ENCODE measurements at places on chromosomes 11 and 22.

- DNase-seq = no peak
These were observed 50.6 kb downstream of the WNT11 start for GRCh38 chr11:76155500-76156227.

DNA sequence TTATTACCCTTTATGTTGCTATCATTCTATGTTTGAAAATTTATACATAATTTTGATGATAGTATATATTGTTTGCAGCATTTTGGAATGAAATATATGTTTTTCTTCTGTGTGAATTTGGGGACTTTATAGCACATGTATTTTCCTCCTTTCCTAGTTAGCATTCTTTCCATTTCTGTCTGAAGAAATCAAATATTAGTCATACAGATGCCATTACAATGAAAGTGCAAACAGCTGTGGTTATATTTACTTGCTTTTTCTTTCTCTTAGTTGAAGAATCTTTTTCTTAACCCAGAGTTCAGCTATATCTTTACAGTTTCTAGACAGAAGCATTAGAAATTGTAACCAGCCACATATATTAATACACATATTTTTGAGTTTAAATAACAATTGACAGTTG, 753.1 kb upstream of the ARHGAP42 start:
- no peak for DNase-seq

DNA sequence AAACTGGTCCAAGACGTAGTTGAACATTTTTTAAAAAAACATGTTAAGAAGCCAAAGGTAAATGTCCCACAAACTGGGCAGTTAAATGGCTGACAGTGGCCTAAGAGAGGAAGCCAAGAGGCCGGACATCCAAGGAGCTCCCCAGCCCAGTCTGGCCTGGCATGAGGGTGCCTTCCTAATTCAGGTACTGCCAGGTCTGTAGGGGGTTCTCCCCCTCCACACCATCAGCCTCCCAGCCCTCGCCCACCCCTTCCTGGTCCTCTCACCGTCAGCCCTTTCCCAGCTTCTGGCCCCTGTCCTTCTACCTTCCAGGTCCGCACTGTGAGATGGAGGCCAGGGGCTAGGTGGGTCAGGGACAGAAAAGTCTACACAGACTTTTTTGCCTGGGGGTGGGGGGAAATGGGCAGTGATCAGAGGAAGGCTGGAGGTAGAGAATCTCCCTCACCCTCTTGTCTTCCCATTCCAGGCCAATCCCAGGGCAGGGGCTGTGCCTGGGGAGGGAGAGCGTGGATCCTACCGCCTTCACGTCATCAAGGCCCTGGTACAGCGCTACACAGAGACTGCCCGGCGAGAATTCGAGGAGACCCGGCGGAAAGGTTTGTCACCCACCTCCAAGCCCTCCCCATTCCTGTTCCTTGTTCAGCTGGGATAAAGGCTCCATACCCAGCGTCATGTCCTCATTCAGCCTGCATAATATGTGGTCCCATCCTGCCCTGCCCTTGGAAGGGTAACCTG, 6.0 kb downstream of the ART5 start:
- DNase-seq = no peak

GRCh38 chr11:11732116-11732515, 109.7 kb upstream of the USP47 start:
- DNase-seq = no peak

GRCh38 chr11:74611369-74611861, 19.0 kb downstream of the POLD3 start:
- peak; percentile 11 for DNase-seq

DNA sequence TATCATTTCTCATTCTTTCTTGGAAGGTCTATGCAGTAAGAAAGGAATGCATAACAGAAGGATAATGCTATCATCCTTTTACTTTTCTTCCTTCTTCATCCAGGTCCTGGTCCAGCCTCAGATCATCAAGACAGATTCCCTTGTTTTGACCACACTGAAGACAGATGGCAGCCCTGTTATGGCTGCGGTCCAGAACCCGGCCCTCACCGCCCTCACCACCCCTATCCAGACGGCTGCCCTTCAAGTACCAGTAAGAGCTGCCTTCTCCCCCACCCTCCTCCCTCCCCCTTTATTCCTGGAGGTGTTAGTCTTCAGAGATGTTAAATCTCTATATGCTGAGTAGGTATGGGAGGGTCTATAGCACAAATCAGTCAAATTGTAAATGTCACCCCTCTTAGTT, 37.9 kb downstream of the SREBF2 start:
- DNase-seq = no peak

- no peak for DNase-seq
These were observed 85.8 kb downstream of the RELT start for GRCh38 chr11:73461964-73462363.

GRCh38 chr11:67389477-67389876, 2.3 kb upstream of the RAD9A start:
- no peak for DNase-seq

- DNase-seq = no peak
These were observed 154.3 kb downstream of the CACNA1I start for GRCh38 chr22:39724857-39725256.

GRCh38 chr22:18966748-18967147, 30.7 kb upstream of the PRODH start:
- no peak for DNase-seq

GRCh38 chr11:4455419-4455818, 6.3 kb downstream of the OR52K2 start:
- no peak for DNase-seq

DNA sequence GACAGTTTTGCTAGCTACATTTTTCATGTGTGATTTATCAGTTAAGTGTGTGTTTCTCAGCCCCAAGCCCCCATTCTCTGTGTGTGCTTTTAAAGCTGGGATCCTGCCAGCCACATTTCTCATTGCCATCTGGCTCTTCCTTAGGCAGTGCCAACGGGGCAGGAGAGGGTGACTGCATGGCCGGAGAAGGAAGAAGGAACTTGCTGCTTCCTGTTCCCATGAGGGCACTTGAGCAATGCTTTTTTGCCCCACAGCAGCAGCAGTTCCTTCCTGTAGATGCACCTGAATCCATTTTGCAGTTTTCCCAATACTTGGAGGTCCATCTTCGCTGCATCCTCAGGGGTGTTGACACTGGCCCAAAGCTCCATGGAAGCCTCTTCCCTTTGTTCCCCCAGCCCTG, 37.5 kb downstream of the TNRC6B start:
- no peak for DNase-seq

GRCh38 chr11:65506772-65507505, 8.1 kb downstream of the MALAT1 start:
- DNase-seq = peak; percentile 55

DNA sequence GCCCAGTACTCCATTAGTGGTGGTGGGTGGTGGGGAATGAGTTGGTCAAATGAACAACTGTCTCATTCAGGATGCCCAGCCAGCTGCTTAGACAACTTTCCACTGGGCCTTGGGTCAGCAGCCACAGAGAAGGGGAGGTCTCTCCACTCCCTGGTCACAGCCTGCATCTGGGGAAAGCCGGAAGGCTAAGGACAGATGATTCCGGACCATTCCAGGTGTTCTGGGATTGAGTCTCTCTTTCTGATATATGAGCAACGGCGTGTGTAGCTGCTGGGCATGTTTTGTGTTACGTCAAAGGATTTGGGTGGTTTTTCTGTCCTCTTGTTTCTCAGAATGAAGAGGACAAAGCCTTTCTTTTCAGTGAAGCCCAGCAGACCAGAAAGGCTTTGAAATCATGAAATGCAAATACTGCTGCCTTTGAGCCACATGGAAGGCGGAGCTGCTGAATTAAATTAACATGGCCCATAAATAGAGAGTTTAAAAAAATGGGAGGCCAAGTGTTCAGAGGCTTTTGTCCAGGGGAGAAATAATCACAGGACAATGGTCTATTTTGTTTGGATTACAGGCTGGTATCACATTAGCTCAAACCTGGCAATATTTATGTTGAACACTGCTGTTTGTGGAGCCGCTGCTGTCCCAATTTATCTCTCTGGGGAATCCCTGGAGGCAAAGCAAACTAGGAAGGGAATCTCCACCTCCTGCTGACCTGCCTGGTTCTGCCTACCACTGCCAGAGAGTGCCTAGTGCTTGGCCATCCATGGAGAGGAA, 234.4 kb upstream of the E2F8 start:
- DNase-seq = no peak

DNA sequence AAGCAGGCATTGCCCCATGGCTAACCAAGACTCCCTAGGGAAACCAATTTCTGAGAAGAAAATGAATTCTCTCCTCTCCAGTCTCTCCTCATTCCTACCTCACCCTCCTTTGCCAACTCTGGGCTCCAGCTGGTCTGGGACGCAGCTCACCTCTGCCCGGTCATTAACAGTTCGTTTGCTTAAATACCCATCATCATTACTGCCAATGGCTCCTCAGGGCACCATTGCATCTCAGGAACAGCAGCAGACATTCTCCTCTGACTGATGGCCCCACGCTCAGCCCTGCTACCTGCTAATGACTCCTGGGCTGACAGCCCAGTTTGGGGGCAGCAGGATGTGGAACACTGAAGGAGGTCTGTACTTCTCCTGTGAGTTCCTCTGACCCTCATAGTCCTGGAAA, 462.0 kb downstream of the INSC start:
- DNase-seq = no peak

DNA sequence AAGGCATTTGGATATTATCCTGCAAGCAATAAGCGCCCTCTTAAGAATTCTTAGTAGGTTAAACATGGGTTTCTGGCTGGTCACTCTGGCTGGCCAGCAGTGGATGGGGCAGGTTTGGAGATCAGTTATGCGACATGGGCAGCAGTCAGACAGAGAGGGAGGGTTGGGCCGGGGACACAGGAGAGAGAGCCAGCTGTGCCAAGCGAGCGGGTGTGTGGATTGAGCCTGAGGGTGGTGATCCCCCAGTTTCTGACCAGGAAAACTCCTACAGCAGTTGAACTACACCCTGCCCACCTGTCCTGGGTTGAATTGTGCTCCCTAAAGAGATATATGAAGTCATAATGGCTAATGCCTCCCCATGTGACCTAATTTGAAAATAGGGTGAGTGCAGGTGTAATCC, 671.2 kb downstream of the TBC1D22A start:
- DNase-seq = no peak

DNA sequence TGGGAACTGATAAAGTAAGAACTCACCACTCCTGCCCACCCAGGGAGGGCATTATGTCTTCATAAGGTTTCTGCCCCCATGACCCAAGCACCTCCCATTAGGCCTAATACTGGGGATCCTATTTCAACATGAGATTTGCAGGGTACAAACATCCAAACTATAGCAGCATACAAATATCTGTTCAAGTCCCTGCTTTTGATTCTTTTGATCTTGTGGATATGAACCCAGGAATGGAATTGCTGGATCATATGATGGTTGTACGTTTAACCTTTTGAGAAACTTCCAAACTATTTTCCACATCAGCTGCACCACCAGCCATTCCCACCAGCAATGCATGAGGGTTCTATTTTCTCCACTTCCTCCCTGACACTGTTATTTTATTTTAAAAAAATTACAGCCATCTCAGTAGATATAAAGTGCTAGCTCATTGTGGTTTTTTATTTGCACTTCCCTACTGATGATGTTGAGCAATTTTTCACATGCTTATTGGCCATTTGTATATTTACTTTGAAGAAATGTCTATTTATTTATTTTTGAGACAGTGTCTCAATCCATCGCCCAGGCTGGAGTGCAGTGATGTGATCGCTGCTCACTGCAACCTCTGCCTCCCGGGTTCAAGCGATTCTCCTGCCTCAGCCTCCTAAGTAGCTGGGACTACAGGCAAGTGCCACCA, 7.1 kb upstream of the ATG16L2 start:
- DNase-seq = no peak

GRCh38 chr11:133955945-133956421, 785 bp downstream of the IGSF9B start:
- DNase-seq = no peak

DNA sequence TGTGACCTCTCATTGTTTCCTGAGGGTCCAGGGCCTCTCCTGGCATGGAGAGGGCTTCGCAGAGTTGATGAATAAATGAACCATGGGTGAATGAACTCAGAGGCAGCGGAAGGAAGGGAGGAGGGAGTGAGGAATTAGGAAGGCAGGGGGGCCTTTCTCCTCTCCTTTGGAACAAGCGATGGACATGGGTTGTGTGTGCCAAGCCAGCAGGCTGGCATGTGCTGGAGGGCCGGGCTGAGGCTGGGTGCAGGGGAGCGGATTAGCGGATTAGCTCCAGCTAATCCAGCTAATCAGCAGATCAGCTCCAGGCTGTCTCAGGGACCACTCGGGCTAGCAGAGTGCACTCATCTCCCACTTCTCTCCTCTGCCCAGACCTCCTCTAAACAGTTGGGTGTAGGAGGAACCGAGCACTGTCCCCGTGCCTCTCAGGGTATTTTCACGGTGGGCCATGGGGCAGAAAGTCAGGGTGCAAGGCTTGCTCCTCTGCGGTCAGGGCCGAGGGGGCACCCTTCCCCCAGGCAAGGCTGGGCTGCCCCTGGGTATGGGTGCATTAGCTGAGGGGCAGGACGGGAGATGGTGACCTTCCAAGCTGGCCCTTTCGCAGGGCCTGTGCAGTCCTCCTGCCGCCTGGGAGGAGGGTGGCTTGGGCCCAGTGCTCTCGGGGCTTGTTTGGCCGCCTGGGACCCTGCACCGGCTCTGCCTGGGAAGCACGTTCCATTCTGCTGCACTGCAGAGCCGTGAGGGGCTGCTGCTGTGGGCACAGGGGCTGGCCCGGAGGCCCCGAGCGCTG, 120.3 kb upstream of the B3GAT1 start:
- no peak for DNase-seq

GRCh38 chr22:36762687-36763260, 13.1 kb downstream of the IFT27 start:
- no peak for DNase-seq

- no peak for DNase-seq
These were observed 56.7 kb downstream of the HSD17B12 start for GRCh38 chr11:43737201-43737590.

GRCh38 chr22:20204311-20204710, 53.5 kb upstream of the CCDC188 start:
- no peak for DNase-seq

- DNase-seq = peak; percentile 22
These were observed 19.7 kb downstream of the MYO7A start for GRCh38 chr11:77147668-77148321.

- DNase-seq = peak; percentile 13
These were observed 275.3 kb downstream of the C11orf87 start for GRCh38 chr11:109697140-109697843.

Measured in RWPE1 (cell line).